ENCODE measurements at places on chromosomes 12 and 14.

DNA sequence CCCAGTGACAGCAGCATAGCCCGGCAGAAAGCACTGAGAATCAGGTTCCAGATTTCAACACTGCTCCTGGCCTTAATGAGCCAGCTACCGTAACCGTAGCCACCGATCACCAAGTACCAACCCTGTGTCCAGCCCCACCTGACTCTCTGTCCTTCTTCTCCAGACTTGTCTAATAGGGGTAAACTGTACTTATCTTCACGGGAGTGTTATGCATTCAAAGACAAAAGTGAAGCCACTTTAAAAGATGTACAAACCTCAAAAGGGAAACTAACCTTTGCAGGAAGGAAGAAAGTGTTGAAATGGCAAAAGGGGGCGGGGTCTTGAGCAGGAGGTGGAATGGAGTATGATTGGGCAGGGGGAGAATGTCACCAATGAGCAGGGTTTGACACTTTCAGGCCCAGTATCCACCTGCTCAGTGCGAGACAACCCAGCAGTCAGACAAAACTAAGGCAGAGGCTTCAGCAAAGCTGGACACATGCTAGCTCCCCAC, 226.1 kb downstream of the CHST11 start:
- DNase-seq, result no peak

DNA sequence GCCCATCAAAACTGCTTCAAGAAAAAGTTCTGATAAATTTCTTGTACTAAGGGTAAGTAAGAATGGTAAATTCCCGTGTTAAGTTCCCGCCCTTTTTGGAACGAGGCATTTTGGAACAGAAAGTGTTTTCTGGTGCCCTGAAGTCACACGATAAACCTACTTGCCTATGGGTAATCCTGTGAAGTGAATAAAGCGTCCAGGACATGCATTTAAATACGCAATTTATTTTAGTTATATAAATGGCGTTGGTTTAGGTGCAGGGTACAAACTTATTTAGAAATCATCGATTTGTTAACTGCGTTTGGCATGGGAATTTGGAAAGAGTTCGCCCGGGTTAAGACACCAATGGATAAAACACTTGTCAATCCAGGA, 715 bp upstream of the RAP1B start:
- DNase-seq, result no peak

DNA sequence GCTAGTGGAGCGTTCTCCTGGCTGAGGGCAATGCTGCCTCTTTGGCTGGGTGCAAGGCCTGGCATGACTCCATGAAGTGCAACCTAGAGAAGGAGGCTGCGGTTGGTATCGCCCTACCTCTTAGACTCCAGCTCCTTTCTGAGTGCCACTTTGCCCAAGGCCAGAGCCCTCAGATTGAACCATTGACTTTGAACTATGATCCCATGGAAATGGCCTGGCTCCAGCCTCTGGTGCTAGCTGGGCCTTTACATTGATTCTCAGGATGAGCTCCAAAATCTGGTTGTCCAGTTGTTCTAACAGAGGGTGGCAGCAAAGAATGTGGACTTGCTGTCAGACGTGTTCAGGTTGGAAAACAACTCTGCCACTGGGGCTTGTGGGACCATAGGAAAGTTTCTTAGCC, 16.1 kb upstream of the SMOC1 start:
- no peak for DNase-seq

DNA sequence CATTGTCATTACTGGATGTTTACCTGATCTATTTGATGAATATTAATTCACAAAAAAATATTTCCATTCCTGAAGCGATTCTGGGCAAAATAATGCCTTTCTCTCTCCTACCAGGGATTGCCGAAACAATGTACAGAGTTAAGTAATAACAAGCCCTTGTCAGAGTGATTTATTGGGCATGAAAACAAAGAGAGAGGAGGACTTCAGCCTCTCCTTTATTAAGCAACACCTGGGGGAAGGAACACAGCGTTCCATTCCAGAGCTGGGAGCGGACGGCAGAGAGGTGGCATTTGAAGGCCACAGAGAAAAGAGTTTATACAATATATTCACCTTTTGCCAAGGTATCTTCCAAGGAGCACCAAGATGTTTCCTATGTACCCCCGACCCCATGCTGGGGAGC, 165.8 kb downstream of the KSR2 start:
- DNase-seq, result no peak

DNA sequence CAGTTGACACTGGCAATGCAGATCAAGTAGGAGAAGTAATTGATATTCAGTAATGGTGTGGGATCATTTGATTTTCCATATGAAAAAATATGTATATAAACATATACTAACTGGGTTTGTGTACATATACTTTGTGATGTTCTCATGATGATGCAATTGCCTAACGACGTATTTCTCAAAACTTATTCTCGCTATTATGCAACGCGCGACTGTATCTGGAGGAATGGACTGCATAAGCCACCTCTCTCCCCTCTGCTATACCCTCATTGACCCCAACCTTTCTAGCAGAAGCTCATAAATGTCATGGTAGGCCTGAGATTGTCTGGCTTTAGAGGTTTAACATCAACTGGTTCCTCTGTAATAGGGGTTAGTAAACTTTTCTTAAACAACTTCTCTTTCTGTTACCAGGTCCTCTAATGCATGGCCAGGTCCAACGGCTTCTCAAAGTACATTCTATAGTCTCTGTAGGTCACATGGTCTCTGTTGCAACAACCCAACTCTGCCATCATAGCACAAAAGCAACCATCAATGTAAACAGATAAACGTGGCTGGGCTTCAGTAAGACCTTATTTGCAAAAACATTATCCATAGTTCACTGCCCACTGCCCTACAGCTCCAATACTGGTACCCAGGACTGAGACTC, 59.3 kb downstream of the FOXN3 start:
- no peak for DNase-seq

GRCh38 chr14:96088481-96088880, 49.3 kb downstream of the C14orf132 start:
- DNase-seq, result no peak

DNA sequence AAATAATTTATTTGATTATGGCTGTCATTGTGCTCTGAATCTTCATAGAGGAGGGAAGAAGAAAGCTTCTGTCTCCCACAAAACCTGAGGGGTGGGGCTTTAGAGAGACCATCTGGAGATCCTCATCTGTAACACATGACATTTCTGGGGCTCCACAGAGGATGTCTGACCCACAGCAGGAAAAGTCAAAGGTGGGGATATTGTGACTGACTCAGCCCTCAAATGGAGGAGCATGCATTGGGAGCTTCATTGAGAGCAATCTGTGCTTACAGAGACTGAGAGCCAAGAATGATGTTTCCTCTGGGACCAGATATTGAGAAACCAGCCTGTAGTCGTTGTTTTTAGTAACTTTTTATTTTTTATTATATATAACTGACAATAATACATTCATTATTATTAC, 158.7 kb downstream of the SYT1 start:
- DNase-seq, result no peak

GRCh38 chr12:40156021-40156764, 50.3 kb upstream of the SLC2A13 start:
- no peak for DNase-seq

- no peak for DNase-seq
Observed at GRCh38 chr12:105876396-105876927, 262.3 kb downstream of the NUAK1 start.

- DNase-seq, result peak; percentile 11
Observed at GRCh38 chr12:28017126-28017872, 44.8 kb upstream of the PTHLH start.

- no peak for DNase-seq
Observed at GRCh38 chr12:69497308-69498026, 27.3 kb downstream of the FRS2 start.

DNA sequence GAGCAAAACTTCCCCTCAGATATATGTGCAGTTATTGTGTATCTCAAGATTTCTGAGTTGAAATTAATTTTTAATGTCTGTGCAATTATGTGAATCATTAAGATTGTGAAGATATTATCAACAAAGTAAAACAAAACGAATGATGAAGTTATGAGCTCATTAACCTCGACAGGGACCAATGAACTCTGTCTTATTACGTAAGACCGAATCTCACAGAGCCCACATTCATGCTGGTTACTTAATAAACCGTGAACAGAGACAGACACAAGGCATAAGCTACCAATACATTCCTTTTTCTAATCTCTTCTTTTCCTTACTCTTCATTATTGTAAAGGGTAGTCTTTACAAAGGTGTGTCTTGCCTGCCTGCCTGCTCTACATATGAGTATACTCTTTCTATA, 568.7 kb downstream of the RPS29 start:
- DNase-seq, result no peak

DNA sequence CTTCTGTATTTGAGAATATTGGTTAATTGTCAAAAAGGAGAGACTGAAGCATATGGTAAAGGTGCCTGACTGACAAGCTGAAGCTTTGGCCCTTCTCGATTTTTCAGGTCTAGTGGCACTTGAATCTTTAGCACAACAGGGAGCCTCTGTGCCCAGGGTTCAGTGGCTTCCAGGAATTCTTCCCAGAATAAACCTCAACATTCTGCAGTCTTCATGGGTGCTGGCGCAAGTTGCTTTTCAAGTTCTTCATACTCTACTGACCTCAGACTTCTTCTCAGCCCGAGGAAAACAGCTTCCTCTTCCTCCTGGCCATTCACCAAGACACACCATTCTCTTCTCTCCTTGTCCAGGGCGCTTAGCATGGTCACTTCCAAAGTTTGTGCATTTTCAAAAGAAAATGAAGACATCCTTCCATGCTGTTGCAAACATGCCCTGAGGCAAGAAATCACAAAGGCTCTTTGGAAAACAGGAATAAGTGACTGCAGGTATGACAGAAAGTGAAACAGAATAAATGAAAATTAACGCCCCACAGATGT, 89.9 kb downstream of the MGST1 start:
- DNase-seq, result no peak

DNA sequence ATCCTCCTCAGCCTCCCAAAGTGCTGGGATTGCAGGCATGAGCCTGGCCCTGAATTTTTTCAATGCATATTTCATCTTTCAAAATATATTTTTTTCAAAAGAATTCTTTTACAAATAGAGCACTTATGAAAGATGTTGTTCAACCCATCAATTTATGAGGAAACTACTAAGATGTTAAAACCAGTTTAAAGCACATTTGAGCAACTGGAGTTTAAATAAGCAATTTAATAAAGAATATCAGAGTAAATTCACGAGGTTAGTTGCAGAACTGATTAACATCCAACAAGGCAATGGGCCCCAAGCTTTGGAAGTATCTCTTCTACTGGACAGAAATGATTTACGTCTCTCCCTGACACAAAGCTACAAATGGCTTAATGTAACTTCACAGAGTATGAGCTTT, 23.3 kb downstream of the GLT1D1 start:
- DNase-seq, result no peak

DNA sequence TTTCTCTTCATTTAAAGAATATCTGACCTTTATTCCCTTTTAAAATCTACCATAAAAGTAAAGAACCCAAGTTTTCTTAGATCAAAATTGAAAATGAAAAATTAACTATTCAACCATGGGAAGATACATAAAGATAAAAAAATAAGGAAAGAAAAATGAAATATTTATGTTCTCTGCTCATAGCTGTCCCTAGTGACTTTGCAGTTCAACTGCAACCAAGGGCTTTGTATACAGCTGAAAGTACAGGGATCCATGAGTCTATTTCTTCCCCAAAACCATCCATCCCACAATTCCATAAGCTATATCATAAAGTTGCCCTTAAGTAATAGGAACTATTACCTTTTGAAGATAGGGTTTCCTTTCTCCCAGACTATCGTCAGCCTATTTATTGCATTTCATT, 113.1 kb downstream of the ITPR2 start:
- DNase-seq, result no peak

DNA sequence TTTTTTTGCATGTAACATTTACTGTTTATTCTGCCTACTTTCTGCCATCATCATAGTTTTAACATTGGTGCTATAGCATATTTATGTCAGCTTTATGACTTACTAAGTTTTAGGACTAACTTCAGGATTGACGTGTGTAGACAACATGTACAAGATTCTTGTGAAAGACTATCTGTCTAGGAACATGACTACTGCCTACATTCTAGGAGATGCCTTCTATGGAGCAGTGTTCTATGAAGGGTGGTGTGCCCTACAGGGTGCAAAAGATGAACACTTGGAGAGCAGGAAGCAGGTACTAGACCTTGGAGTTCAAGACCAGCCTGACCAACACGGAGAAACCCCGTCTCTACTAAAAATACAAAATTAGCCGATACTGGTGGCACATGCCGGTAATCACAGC, 118.6 kb downstream of the FGD4 start:
- DNase-seq, result no peak

DNA sequence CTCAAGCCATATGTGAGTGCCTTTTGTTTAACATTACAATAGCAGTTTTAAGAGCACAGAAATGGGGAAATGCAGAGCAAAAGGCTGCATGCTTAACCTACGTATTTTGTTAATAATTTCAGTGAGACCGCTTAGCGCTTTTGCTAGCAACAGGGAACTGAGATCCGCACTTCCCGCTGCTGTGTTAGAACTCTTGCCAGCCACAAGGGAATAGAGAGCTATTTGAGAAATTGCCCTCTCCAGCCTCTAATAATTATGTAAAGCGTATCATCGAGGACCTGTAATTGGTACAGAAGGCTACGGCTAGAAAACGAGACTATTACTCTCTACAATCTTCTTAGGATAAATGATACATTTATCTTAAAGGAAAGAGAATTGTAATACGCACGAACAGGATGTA, 205.2 kb upstream of the GRIP1 start:
- DNase-seq, result no peak

DNA sequence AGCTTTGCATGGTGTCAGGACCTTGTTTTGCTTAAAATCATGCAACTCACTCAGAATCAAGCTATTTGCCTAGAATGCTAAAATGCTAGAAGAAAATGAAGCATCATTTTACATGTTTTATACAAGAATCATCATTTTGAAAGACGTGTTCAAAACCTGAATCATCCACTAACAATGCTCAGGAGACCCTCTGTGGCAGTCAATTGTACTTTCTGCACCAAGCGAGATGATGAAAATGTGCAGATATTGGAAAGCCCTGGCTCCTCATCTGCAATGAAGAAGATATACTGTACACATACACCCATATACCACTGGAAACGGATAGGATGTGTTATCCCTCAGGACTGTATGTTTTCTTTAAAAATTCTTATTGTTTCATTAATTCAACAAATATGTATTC, 92.7 kb downstream of the DYRK2 start:
- DNase-seq, result no peak

DNA sequence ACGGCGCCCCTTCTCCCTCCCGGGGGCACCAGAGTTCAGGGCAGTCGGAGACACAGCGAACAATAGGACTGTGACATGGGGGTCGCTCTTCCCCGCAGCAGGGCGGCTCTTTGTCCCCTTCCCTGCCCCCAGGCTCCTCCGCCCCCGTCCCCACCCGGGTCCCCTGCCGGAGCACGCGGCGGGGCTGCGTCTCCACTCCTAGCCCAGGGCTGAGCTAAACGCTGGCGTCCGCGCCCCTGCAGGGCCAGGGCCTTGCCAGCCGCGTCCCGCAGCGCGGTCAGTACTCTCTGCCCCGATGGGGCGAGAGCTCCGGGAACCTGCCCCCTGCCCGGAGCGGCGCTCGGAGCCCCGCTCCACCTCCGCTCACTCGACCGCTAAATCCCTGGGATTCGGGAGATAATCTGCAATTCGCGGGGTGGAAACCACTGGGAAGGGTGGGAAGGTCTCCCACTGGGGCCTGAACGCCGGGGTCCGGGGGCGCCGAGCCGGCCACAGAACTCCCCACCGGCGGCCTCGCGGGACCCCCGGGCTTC, 825 bp upstream of the CCDC85C start:
- no peak for DNase-seq
